ENCODE measurements at places on chromosomes 3 and 15.

- DNase-seq, result no peak
Observed at GRCh38 chr3:13716540-13717221, 163.2 kb downstream of the WNT7A start.

- no peak for DNase-seq
Observed at GRCh38 chr15:54187325-54187724, 209.1 kb downstream of the UNC13C start.

DNA sequence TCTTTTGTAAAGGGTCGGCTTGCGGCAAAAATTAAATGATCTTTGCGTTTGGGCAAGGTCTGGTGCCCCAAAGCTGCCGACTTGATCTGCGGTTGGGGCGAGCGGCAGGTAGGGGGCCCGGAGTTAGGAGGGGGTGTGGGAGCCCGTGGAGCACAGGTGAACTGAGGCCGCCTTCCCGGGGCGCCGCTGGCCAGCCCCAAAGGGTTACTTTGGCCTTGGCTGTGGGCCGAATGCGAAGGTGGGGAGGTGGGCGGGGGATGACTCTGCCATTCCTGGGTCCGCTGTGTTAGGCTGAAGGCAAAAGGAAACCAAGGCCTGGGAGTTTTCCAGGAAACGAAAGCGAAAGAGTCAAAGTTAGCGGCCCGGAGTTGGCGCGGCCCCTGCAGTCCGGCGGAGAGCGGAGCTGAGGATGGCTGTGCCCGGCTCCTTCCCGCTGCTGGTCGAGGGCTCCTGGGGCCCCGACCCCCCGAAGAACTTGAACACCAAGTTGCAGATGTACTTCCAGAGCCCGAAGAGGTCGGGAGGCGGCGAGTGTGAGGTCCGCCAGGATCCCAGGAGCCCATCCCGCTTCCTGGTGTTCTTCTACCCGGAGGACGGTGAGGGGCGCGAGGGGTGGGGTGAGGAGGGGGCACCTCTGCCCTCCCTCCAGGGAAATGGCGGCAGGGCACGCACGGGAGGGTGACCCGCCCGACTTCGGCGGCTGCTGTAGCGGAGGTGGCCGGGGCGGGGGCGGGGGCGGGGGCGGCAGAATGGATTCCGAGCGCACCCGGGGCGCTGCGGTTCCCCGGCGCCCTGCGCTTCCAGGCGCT, at the start of gene PARP14:
Gene PARP14 (plus strand): TSS at position 365 of the 809 bp plus-strand sequence. CDS start 45 bp downstream, at position 410.
- DNase-seq, result peak; percentile 15

- peak; percentile 9 for DNase-seq
Observed at GRCh38 chr15:99059010-99059981, 45.6 kb upstream of the SYNM start.

- no peak for DNase-seq
Observed at GRCh38 chr3:187758318-187758955, 13.2 kb upstream of the BCL6 start.

DNA sequence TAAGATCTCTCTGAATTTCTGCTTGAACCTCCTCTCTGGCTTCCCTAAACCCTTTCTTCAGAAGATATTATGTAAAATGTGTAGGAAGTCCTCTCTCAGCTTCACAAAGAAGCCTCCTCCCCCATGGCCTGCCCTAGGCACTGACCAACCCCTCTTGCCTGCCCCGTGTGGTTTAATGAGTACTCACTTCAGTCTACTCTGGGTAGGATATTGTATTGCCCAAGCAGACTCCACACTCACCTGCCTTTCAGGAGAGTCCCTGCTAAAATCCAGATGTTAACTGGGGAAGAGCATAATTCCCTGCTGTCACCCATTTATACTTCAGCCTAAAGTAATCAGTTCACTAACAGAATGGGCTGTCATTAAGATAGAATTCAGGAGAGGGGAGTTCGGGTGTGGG, 2.6 kb upstream of the AGBL1 start:
- no peak for DNase-seq

- DNase-seq, result no peak
Observed at GRCh38 chr3:141462176-141462859, 24.5 kb upstream of the RASA2 start.

DNA sequence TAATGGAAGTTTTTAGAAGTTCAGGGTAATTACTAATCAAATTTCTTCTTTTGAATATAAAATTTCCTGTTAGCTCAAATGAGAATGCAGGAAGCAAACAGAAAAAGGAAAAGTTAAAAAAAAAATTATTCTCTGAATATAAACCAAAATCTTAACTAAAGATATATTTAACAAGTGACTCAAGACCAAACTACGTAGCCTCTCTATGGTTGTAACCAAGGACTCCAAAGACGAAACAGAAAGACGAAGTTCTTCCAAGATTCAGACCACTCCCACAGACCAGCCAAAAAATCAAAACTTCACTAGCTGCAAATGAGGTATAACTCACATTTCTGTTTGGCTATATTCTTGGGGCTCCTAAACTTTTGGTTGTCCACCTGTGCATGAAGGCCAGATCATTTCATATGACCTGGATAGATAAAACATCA, 846.5 kb upstream of the ALCAM start:
- no peak for DNase-seq

- DNase-seq, result no peak
Observed at GRCh38 chr3:15205934-15206661, at the start of gene CAPN7. TSS of gene CAPN7 (plus strand) at chr3:15206246. CDS start at chr3:15206496, 250 bp downstream.

- no peak for DNase-seq
Observed at GRCh38 chr15:76996526-76997401, 1.8 kb downstream of the PSTPIP1 start.

- no peak for DNase-seq
Observed at GRCh38 chr3:124858275-124858674, 28.9 kb downstream of the ITGB5 start.

GRCh38 chr3:45817831-45818522, 21.6 kb upstream of the SLC6A20 start:
- no peak for DNase-seq

DNA sequence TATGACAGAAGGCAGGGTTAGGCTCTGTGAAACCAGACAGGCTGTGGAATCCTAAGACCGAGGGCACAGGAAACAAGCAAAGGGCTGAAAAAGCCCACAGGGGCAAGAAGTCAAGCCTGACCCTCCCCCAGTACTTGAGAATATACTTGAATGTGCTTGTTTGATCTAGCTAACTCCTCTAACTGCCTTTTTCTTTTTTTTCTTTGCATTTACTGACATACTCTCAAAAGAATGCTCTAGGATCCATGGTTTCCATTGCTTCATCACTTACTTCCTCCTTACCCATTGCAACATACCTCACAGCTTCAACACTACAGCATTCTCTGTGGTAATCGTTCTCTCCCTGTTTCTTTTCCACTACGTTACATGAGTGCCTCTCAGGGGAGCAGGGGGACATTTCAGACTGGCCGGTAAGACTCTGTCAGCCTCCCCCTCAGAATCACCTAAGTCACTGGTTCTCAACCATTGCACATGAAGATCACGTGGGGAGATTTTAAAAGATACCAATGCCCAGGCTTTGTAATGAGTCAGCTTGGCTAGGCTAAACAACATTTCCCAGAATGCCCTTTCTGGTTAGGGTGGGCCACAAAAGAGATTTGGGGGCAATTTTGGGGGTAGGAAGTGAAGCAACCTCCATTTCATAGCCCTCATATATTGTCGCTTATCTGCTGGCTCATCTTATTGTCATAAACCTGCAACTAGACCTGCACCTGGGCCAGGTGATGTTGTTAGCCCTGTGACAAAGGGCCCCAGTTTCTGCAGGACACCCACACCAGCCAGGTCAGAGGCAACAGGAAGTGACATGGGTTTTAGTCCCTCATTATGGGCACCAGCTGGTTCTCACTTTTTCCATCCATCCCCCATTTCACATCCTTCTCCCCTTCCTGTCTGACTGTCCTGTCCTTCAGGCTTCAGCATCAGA, 24.6 kb upstream of the RSL24D1 start:
- no peak for DNase-seq

- DNase-seq, result no peak
Observed at GRCh38 chr15:68271854-68272471, 5.6 kb upstream of the FEM1B start.

- DNase-seq, result no peak
Observed at GRCh38 chr3:4928277-4928789, 50.9 kb upstream of the BHLHE40 start.

GRCh38 chr15:44045217-44045616, 149.9 kb downstream of the FRMD5 start:
- no peak for DNase-seq

DNA sequence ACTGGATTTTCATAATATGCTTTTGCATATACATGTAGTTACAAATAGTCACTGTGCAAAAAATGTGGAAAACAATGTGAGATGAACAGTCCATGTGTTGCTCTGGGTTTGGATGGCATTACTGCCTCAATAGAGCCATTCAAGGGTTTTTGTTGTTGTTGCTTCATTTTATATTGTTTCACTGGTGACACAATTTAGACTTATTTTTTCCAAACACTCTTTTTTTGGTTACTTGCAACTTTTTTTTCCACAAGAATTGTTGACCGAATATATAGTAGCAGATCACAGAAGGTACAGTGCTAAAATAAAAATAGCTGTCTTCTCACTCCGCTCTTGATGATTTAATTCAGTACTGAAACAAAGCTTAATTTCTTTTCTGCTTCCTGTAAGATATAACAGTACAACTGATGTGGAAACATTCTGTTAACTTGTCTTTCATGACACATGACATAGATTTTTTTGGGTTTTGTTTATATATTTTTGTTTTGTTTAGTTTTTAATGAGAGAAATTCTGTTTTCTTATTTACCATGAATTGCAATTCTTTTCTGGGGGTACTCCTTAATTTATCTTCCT, 618.6 kb downstream of the NAALADL2 start:
- DNase-seq, result no peak

Data from cortex of kidney (tissue), 1 donor.